ENCODE measurements at places on chromosomes 6 and 20. TPM values are rescaled to one million over a fixed set of nuclear protein-coding genes. Genes with fewer than 3 reads are reported as not detected.

The PACSIN1 gene
- not detected for total RNA-seq

DNA sequence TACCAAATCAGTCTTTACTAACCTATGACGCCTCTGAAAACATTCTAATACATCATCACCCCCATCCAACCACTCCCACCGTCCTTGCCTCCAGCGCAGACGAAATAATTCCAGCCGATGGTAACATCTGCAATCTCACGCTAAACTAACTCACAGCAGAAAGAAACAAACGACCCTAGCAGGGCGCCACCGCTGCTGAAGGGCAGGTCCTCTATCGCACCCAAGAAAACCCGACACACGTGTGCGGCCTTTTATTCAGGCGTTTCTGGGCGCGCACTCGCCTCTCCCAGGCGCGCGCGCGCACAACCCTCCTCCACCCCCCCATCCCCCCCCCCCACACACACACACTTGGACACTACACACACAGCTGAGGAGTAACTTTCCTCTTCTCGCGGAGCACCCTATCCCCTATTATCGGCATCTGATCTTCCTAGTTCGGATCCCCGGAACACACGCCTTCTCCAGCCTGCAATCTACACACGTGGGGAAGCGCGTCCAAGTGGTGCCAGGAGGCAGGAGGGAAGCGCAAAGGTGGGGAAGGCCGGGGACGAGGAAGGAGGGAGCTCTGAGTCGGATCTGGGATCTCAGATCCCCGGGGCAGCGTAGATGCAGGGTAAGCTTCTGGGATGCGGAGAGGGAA lies 1.4 kb downstream of the GFOD1 start:
- peaks cover 35% of the 10 kb centered on the region for H3K4me1 ChIP-seq
- no peaks in the 10 kb centered on the region for H3K36me3 ChIP-seq
- H3K4me3 ChIP-seq, result peak overlapping the region; percentile 96
- no peaks in the 10 kb centered on the region for H3K27me3 ChIP-seq

DNA sequence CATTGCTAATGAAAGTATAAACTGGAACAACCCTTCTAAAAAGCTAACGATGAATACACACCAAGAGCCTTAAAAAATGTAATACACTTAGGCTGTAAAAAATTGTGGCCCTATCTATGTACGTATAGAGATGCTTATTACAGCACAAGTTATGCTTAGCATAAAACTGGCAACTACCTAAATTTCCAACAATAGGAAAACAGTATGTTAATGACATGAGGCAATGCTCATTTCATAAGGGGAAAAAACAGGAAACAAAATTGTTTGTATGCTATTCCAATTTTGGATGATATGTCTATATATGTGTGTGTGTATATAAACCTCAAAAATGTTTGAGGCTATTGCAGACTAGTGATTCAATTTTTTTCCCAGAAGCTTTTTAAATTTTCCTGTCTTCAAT lies 82.5 kb downstream of the DTNBP1 start:
- H3K4me3 ChIP-seq, result no peak overlapping the region
- H3K4me1 ChIP-seq, result peaks cover 3% of the 10 kb centered on the region
- no peak overlapping the region for H3K27ac ChIP-seq
- no peaks in the 10 kb centered on the region for H3K27me3 ChIP-seq
- H3K36me3 ChIP-seq, result no peaks in the 10 kb centered on the region

The PPP1R3G gene
- 0.49 TPM for total RNA-seq

DNA sequence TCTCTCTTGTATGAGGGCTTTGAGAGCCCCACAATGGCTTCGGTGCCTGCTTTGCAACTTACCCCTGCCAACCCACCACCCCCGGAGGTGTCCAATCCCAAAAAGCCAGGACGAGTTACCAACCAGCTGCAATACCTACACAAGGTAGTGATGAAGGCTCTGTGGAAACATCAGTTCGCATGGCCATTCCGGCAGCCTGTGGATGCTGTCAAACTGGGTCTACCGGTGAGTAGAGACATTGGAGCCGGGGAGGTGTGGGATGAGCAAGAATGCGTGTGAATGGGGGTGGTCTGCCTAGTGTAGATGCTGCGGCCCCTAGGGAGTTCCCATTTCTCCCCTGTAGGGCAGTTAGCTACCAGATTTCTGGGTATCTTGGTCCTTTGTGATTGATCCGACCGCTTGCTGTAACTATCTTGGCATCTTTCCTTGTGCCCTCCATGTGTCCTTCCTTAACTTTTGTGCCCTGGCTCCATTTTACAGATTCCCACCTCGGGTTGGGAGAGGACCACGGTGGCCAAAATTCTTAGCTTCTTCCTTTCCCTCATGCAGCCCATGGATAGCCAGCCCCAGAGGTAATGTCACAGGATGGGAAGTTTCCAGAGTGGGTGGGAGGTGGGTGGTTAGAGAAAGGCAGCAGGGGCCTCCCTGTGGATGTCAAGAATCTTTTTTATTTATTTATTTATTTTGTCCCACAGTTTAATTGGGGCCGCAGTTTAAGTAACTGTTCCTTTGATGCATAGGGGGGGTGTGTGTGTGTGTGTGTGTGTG lies 6.3 kb downstream of the BRD2 start:
- peaks cover 2% of the 10 kb centered on the region for H3K36me3 ChIP-seq
- DNase-seq, result no peak
- H3K4me3 ChIP-seq, result peak overlapping the region; percentile 95
- H3K27me3 ChIP-seq, result no peaks in the 10 kb centered on the region

GRCh38 chr20:37853823-37854375 lies 49.0 kb upstream of the VSTM2L start:
- no peak overlapping the region for H3K4me3 ChIP-seq
- no peak overlapping the region for H3K27ac ChIP-seq
